NCI-H774 (cell line): ENCODE measurements at places on chromosomes 7 and 10.

- no peak for DNase-seq
These were observed 59.9 kb downstream of the WDR37 start for GRCh38 chr10:1116051-1116450.

GRCh38 chr7:25288556-25289307 is 60.4 kb upstream of the NPVF start:
- no peak for DNase-seq

GRCh38 chr10:4243651-4244050 is 458.6 kb upstream of the KLF6 start:
- DNase-seq: no peak

GRCh38 chr10:45453639-45454255 is 79.7 kb downstream of the ALOX5 start:
- DNase-seq: no peak

DNA sequence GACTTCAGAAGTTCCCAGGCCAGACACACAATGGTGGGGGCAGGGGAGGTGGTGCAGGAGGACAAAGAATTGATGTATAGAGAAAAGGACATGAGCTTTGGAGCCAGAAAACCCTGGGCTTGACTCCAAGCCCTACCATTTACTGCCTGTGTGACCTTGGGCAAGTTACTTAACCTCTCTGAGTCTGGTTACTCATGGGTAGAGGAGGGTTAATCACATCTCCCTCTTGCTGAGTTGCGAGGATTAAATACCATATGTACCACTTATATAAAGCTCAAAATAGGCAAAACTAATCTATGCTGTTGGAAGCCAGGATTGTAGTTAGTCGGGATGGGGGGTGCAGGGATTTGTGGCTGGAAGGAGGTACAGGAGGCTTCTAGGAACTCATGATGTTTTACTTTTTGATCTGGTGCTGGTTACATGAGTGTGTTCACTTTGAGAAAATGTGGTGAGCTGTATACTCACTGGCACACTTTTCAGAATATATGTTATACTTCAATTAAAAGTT is 106.8 kb downstream of the SLIT1 start:
- no peak for DNase-seq

DNA sequence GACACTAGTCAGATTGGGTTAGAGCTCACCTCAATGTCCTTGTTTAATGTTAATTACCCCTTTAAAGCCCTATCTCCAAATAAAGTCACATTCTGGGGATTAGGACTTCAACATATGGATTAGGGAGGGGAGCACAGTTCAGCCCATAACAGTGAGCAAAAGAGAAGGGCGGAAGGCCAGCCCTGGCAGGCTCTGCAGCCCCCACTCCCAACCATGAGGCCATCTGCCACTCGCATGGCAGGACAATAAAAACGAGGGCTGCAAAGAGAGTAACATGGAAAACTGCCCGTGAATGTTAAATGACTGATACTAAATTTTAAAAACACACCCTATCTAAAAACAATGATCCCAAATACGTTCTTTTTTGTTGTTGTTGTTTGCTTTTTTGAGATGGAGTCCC is 38.7 kb downstream of the RGS10 start:
- no peak for DNase-seq

GRCh38 chr10:118445535-118445934 is 103.4 kb upstream of the FAM204A start:
- DNase-seq: no peak
